ENCODE measurements at places on chromosomes 12 and 14.

GRCh38 chr14:59123975-59124374, 64.5 kb upstream of the DAAM1 start:
- peak; percentile 41 for DNase-seq

- no peak for DNase-seq
Observed at GRCh38 chr14:29629839-29630238, 297.8 kb downstream of the PRKD1 start.

DNA sequence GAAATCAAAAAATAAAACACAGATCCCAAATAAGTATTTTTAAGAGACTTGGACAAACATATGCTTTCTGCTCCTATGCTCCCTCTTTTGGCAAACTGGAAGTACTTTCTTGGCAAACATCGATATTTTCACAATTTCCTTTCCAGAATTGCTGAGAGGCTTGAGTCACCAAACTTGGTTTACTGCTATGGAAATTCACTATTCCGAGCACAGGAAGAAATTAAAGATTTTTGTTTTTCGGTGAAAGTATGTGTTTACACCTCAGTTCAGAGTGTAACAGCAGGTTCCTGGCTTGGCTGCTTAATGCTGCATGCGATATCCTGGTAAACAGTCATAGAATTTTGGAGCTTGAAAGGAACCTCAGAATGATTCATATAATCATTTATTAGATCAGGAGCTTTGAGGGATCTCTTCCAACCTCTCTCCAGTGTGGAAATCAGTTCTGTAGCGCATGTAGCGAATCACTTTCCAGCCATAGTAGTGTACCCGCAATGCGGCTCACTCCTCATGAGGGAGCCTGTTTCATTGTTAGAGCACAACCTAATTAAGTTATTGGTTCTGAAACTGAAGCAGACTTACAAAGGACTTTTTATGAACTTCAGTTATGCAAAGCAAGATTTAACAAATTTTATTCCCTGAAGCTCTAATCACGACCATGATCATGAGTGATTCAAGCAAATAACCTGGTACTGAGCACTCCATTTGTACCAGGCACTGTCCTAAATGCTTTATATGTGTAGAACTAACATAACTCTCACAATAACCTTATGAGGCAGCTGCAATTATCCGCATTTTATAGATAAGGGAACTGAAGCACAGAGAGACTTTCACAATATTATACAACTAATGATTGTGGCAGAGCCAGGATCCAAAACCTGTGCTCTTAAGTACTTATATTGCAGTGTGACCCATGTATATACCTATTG, 56.4 kb upstream of the ATP2A2 start:
- peak; percentile 19 for DNase-seq

GRCh38 chr12:57110104-57111030, 795 bp downstream of the STAT6 start:
- DNase-seq, result no peak

DNA sequence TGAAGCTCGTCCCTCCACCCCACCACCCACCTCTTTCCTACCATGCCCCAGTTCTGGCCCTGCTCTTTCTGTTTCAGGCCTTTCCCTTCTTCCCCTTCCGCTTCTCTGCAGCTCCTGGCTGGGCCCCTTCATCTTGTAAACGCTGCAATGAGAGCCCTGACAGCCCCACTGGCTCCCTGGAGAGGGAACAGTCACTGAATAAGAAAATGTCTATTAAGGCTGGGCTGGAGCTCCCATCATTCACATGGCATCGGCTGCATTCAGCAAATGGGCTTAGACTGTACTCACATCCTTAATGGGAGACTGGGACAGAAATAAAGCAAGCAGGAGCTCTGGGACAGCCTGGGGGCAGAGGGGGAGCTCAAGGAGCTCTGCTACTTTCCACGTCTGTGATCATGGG, 45.2 kb upstream of the TUNAR start:
- no peak for DNase-seq

DNA sequence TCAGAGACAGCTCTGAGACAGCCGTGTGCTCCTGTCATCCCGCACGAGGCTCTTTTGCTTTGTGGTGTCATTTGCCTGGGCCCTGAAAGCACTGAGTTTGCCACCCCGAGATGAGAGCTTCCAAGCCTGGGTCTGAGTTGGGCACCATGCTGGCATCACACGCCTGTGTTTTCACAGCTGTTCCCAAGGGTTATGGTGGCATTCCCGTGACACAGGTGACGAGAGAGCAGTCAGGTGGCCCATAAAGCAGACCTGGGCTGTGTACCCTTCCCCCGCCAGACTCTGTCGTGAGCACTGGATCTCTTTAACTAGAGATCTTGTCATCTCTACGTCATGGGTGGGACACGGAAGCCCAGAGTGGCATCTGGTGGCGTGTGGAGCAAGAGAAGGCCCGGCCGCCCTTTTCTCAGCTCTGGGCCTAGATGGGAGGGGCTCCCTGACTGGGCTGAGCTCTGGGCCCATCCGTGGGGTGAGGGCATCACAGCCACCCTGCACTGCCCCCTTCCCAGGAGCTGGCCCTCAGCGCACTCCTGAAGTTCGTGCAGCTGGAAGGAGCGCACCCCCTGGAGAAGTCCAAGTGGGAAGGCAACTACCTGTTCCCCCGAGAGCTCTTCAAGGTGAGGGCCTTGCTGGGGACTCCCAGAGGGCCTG, 2.6 kb downstream of the NOC4L start:
- DNase-seq, result no peak

DNA sequence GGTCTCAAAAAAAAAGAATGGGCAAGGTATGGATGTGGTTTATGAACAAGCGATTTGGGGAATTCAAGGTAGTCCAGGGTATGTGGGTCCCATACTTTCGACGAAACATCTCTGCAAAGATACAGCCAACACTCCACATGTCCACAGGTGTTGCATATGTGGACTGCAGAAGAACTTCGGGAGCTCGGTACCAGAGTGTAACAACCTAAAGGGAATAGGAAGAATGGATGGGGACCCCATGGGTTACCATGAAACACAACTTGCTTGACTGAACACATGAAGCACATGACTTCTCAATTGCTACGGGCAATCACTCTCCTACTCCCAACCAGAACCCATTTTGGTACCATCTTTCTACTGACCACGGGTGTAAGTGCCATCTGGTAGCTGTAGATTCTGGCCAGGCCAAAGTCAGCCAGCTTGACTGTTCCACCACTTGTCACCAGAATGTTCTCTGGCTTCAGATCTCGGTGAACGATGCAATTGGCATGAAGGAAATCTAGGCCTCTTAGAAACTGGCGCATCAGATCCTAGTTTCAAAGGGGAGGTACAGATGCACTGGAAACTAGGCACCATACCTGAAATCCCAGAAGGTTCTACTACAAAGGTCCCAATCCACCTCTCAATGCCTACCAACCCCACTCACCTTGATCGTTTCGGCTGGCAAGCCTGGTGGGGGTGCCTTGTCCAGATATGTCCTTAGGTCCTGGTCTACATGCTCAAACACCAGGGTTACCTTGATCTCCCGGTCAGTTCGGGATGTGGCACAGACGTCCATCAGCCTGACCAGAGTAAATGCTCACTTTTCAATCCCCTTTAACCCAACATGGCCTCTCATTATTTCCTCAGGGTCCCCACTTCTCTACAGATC, 1.3 kb downstream of the CDK4 start:
- DNase-seq, result no peak

All from NCI-H1694 (cell line).